ENCODE measurements at places on chromosomes 11 and 22.

DNA sequence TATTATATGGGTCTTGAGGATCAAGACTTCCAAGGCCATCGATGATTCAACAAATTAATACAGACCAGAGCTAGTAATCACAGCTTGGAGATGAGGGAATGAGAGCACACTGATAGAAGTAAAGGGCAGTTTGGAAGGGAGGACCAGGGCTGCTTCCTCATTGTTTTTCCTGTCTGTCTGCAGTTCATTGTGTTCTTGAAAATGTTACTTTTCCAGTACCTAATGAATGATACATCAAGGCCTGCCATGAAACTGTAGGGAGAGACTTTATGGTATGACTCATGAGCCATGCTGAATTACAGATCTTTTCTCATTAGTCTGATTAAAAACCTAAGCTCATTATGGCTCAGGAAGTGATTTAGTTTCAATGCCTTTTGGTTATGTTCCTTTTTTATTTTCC lies 855.6 kb downstream of the KCNA4 start:
- no peak for ATAC-seq

- no peak for ATAC-seq
Observed at GRCh38 chr11:44884056-44884455, 66.6 kb downstream of the TP53I11 start.

GRCh38 chr11:34721646-34722045 lies 100.8 kb downstream of the EHF start:
- no peak for ATAC-seq

DNA sequence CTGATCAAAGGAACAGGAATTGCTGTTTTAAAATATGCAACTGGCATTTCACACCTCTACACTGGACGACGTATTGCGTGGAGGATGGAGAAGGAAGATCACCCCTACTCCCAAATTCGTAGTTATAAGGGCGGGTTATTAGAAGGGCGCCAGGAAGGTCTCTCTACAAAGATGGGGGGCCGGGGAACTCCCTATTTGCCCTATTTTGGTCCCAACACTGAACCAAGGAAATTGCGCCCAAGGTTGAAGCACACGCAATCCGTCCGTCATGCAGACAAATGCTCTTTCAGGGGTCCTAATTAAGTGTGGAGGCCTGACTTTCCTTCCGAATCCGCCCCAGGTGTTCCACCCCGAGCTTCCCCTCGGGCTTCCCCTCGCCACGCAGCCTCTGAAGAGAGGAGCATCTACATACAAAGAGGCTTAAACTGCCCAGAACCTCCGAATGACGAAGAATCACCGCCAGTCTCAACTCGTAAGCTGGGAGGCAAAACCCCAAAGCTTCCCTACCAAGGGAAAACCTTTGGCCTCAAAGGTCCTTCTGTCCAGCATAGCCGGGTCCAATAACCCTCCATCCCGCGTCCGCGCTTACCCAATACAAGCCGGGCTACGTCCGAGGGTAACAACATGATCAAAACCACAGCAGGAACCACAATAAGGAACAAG lies 396 bp downstream of the NPAT start:
- no peak for ATAC-seq

GRCh38 chr11:129640671-129641070 lies 175.0 kb upstream of the TMEM45B start:
- no peak for ATAC-seq

DNA sequence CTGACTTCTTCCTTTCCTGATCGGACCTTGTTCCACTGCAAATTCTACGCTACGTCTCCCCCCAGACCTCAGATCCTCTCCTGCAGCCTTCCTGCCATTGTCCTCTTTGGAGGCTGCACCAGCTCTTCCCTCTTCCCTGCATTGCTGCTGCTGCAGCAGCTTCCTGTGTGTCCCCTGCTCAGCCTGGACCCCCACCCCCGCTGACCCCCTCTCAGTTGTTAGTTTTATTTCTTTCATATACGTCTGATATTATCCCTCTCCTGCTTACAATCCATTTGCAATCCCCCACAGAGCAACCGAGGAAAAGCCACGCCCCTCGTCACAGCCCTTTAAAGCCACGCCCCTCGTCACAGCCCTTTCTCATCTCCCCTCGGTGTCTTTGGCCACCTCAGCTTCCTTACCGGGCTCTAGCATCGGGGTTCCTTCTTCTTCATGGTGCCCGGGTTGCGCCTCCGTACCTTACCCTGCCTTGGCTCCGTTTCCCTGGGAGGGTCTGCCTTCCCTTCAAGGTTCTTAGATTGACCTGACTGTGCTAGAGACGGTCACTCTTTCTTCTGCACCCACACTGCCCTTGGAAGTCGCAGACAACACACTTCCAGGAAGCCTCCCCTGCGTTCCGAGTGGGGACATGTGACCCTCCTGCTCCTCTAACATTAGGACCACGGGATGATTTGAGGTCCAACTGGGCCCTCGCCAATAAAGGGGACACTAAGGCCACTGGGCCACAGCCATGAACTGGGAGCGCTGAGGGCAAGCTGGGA lies 4.8 kb downstream of the MRGPRG start:
- no peak for ATAC-seq

DNA sequence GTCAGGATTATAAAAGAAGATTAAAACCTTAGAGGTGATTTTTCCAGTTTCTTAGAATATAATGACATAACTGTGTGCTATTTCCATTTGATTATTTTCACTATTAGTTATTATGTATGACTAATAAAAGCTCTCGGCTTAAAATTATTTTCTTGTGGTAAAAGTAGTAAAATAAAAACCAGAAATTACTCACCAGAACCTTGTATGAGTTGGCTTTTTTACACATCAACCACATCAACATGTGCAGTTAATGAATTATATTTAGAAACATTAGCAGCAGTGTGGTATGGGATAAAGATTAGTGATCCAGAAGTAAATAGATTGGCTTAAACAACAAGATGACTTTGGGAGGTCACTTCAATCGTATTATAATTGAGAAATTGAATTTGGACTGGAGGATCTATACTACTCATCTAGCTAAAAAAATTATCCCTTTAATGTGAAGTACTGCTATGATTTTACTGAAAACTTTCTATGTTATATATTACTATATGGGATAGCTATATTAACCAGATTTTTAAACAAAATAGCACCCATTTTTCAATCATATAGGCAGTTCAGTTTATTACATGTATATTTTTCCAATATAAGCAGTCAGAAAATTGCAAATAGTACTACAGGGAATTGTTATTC lies 2.8 kb upstream of the BCO2 start:
- peak; percentile 35 for ATAC-seq

- ATAC-seq = no peak
Observed at GRCh38 chr11:95776859-95777258, 12.7 kb downstream of the FAM76B start.

- no peak for ATAC-seq
Observed at GRCh38 chr22:32534252-32535235, 59.9 kb downstream of the FBXO7 start.

GRCh38 chr11:1839204-1839923 lies 583 bp downstream of the TNNI2 start:
- ATAC-seq = no peak

- no peak for ATAC-seq
Observed at GRCh38 chr11:113531575-113532451, 56.6 kb upstream of the DRD2 start.

GRCh38 chr11:75812542-75813040 lies 2.4 kb upstream of the UVRAG start:
- ATAC-seq = no peak

GRCh38 chr22:44391015-44391414 lies 78.3 kb upstream of the SHISAL1 start:
- ATAC-seq = no peak

DNA sequence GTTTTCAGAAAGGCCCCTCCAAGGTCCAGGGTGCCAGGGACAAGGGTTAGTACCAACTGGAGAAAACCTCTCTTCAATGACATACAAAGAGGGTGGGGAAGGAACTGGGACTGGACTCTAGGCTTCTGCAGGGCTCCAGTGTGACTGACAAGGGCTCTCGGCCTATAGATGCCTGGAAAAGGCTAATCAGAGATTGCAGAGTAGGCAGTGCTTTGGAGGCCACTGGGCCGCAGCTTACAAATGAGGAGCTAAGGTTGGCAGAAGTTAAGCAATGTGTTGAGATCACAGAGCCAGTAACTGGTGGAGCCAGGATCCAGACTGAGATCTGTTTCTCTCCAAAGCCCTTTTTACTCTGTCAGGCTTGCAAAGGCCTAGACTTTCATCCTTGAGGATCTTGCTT lies 7.4 kb upstream of the DGKZ start:
- ATAC-seq = no peak

GRCh38 chr11:119153049-119153818 lies 4.4 kb downstream of the ABCG4 start:
- ATAC-seq = no peak

GRCh38 chr22:43385770-43386641 lies 25.8 kb upstream of the MPPED1 start:
- ATAC-seq = peak; percentile 92
